SJCRH30 (cell line): ENCODE measurements at places on chromosomes 2 and 18. TPM values are rescaled to one million over a fixed set of nuclear protein-coding genes. Genes with fewer than 3 reads are reported as not detected.

DNA sequence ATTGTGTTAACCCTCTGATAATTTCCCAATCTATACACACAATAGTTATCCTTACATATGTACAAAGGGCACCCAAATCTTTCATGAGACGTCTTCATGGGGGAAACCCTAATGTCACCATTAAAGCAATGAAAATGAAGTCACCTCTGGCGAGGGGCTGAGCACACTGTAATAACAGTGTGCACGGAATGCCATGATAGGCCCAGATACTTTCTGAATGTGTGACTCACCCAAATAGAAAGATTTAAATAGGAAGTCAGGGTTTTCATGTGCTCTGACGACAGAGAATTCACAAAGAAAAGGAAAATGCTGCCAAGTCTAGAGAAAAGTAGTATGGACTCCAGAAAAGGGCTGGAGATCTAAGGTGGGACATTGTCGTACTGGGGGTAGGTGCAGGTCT, 128.3 kb downstream of the SATB2 start:
- DNase-seq: no peak

DNA sequence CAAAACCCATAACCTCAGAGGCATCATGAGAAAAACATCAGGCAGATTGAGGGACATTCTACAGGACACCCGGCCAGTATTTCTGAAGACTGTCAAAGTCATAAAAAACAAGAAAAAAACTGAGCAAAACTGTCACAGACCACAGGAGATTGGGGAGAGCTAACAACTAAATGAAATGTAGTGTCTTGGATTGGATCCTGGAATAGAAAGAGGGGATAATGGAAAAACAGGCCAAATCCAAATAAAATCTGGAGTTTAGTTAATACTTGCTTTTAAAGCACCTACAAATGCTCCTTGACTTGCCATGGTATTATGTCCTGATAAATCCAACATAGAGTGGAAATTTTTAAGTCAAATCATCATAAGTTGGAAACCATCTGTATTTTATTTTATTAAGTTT, 17.6 kb upstream of the CXCR1 start:
- DNase-seq: no peak

DNA sequence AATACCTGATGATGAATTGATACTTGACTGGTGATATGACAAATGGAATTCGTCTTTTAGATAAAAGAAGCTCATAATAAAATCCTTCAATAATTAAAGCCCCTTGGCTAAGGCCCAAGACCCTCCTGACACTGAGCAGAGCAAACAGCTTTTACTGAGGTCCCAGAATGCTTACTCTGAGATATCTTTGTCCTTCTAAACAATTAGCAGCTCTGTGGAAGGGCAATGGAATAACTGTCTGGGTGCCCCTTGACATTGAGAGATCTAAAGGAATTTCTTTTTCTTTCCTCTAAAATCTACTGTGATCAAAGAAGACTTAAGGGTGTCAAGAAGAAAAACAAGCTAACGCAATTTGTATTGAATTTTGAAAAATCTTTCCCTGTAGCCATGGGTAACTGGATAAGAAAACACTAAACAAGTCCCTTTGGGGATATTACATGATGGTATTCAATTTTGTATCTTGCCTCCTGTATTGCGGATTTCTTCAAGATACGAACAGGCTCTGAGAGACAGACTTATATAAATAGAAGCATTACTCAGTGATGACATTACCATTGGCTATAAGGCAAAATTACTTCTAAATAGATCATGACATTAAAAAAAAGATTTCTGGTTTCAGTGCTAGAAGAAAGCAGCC, 128.8 kb downstream of the MREG start:
- DNase-seq: no peak

DNA sequence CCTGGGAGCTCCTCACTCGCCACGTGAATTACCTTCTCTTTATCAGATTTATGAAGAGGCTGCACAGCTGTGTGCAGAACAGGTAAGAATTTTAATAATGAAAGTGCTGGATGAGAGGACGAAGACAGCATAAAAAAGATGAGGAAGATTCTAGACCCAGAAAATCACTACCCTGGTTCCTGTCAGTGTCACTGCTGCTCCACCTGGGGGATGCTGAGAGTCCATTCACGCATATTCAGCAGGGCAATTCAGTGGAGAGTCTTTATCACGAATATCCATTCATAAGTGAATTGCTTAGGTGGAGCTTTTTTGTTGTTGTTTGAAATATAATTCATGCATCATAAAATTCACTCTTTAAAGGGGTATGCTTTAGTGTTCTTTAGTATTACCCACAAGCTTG, 52.0 kb downstream of the MRPL33 start:
- no peak for DNase-seq

IL1F10 gene
- not detected in 2 replicates for total RNA-seq

OTOS gene
- 0.73 TPM in 1 of 2 replicates, not detected in the other for total RNA-seq
